ENCODE measurements at places on chromosomes 4 and X.

DNA sequence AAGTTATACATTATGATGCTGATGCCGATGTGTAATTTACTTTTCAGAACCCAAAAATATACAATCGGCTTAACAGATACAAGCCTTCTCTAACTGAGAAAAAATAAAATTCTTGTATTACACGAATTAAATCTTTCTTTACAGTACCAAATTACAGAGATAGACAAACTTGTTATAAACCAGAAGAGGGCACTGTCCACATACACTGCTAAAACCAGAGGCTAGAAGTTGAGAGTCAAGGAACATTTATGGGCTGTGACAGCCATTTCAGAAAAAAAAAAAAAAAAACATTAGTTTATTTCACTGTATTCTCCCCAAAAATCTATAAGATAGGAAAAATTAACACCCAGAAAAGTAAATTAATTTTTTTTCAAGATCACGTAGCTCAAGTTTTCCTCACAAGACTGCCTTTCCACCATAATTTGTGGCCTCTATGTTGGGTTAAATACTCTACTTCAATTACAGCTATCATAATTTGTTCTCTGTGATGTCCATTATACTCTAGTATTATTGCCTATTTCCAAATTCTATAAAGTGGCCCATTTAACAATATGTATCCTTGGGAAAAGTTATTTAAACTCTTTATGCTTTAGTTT lies 12.0 kb downstream of the EREG start:
- no peak for DNase-seq

GRCh38 chr4:54066718-54067129 lies 2.3 kb upstream of the CHIC2 start:
- DNase-seq = no peak

DNA sequence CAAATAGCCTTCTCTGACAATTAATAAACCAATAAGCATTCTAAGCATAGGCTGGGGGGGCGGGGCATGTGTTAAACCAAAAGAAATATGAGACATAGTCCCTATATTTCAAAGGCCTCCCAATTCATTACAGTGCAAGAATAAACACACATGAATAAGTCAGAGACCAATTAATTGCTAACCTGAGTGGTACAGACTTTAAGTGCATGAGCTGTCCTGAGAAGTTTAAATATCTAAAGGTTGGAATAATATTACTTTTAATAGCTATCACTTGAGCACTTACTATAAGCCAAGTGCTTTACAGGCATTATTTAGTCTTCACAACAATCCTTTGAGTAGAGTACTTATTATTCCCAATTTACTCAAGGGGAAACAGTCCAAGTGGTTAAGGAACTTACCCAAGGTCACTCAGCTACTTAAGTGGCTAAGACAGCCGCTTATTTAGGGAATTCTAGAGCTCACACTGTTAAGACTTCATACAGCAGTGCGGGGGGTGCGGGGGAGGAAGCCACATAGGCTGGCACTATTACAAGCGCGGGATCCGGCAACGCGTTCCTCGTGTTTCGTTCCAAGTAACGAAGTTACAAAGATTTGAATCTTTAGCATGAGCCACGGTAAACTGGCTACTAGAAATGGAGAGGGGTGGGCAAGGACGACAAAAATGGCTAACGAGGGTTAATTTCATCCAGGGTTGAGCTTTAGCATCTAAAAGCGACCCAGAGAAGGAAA lies 1.4 kb downstream of the THOC2 start:
- peak; percentile 5 for DNase-seq

DNA sequence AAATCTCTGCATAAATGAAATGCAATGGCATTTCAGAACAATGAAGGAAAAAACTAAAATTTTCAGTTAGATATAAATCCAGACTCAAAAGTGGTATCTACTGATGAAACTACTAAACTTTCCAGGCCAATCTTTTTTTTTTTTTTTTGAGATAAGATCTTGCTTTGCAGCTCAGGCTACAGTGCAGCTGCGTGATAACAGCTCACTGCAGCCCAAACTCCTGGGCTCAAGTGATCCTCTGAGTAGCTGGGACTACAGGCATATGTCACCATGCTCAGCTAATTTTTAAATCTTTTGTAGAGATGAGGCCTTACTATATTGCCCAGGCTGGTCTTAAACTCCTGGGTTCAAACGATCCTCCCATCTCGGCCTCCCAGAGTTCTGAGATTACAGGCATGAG lies 1228.2 kb upstream of the ADGRL3 start:
- DNase-seq = no peak

- DNase-seq = no peak
Observed at GRCh38 chr4:38691251-38692008, 27.4 kb downstream of the KLF3 start.

GRCh38 chr4:163600727-163601126 lies 106.2 kb downstream of the TMA16 start:
- no peak for DNase-seq

DNA sequence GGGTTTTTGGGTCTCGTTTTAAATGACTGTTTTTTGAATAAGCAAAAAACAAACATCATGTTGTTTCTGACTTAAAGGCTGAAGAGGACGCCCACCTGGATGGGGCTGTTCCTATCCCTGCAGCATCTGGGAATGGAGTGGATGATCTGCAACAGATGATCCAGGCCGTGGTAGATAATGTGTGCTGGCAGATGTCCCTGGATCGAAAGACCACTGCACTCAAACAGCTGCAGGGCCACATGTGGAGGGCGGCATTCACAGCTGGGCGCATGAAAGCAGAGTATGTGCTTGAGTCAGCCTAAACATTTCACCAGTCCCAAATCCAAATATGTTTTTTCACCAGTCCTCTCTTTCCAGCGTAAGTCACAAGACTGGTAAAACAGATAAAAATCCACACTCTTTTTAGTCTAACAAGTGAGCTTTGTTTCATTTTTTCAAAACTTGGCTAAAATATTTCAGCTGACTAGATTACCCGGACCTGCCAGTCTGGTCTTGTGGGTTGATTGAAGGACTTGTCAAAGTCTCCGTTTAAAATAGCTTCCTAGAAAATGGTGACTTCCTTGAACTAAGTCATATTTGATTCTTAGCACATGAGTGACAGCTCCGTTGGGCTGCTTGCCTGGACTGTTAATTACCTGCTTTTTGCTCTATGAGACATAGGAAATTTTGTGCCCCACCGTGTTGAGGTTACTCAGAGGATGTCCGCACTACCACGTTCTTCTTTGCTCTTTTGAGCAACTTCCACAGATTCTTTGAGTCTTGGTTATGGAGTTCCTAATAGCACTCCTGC lies 20.8 kb downstream of the ENOPH1 start:
- DNase-seq = no peak

DNA sequence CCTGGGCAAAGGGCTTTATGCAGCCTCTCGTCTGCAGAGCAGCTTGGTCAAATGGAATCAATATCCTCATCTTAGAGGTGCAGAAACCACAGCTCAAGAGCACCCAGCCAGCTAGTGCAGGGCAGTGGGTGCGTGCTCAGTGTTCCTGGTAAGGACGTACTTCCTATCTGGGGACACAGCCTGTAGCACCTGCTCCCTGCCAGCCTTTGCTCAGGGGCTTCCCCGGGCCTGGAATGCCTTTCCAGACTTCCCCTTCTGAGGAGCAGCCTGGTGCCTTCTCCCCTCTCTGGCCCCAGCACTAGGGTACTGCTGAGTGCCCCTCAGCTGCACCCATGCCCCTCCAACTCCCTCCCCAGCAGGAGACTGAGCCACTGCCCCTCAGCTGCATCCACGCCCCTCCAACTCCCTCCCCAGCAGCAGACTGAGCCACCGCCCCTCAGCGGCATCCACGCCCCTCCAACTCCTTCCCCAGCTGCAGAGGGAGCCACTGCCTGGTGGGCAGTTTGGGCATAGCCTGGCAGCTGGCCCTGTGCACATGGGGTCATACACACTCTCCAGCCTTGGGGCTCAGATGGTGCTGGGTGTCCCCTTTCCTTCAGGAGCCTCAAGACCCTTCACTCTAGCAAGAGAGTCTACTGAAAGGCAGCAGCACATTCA lies 42.2 kb upstream of the AFAP1 start:
- DNase-seq = no peak

DNA sequence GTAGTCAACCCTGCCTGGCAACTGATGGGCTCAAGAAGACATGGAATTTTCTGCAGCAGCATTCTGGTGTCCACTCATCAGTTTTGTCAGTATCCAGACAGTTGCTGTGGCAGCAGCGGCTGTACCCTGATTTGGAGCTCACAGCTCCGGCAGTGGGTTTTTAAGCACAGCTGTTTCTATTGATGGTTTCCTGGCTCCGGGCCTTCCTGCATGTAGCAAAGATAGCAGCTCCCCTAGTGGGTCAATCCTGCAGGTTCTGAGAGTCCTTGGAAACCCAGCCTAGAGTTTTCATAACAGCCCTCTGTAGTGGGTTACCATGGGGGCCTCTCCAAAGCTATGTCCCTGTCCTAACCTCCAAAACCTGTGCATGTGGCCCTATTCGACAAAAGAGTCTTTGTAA lies 84.0 kb upstream of the ATP6AP2 start:
- no peak for DNase-seq

DNA sequence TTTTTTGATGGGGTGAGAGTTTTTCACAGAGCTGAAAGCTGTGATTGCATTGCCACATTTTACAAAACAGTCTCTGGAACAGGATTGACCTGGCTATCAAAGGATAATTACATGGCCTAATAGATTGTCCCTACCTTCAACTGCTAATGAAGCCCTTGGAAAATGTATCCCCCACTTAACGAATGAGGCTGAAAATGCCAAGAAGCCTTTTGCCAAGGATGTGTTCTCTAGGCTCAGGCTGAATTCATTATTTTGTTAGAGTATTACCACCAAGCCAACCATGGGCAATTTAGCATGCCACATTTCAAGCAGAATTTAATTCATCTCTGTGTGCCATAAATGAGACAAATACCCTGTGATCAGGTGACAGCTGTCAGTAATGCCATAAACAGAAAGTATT lies 35.5 kb downstream of the SHROOM3 start:
- no peak for DNase-seq

GRCh38 chr4:169428376-169428775 lies 157.6 kb upstream of the SH3RF1 start:
- no peak for DNase-seq

DNA sequence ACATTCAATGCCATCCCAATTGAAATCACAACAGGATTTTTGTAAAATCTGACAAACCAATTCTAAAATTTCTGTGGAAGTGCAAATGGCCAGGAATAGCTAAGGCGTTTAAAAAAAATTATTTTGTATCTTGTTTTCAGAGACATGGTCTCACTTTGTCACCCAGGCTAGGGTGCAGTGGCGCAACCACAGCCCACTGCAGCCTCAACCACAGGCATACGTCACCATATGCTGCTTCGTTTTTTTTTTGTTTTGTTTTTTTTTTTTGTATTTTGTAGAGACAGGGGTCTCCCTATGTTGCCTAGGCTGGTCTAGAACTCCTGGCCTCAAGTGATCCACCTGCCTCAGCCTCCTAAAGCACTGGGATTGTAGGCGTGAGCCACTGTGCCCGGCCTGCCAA lies 24.5 kb downstream of the ZNF41 start:
- DNase-seq = no peak

DNA sequence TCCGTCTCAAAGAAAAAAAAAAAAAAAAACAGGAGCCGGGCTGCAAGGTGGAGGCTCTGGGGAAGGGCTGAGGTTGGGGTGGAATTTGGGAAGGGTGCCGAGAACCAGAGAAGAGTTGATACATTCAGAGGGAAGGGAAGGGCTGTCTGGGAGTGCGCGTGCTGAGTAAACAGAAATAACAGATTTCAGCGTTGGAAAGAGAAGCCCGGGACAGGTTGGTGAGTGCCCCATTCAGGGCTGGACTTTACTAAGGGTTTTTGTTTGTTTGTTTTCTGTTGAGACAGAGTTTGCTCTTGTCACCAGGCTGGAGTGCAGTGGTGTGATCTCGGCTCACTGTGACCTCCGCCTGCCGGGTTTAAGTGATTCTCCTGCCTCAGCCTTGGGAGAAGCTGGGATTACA lies 1.7 kb upstream of the IL3RA start:
- DNase-seq = no peak

- no peak for DNase-seq
Observed at GRCh38 chr4:2428496-2429213, 9.9 kb downstream of the CFAP99 start.
